ENCODE measurements at places on chromosomes 11 and 22.

DNA sequence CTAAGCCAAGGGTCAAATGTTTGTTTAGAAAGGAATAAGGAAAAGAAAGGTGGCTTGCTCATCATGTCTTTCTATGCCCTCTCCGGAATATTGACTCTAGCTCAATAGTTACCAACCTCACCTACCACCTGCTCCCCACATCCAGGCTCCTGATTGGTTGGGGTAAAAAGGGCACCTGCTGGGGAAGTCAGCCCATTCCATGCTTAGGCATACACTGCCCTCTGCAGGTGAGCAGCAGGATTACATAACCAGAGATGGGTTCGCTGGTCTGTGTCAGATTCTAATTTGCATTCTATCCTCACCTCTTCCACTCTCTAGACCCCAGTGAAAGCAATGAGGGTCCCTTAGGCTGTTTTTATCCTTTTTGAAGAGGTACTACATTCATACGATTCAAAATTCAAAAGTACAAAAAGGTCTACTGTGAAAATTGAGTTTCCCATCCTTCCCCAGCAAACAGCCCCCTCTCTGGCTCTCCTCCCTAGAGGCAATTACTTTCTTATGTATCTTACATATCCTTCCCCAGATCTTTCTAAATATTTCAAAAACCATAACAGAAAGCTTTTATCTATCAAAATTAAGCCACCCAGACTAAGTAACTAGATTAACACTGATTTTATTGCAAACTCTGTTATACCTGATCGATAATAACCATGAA is 98.0 kb upstream of the ASPHD2 start:
- peak; percentile 41 for DNase-seq

DNA sequence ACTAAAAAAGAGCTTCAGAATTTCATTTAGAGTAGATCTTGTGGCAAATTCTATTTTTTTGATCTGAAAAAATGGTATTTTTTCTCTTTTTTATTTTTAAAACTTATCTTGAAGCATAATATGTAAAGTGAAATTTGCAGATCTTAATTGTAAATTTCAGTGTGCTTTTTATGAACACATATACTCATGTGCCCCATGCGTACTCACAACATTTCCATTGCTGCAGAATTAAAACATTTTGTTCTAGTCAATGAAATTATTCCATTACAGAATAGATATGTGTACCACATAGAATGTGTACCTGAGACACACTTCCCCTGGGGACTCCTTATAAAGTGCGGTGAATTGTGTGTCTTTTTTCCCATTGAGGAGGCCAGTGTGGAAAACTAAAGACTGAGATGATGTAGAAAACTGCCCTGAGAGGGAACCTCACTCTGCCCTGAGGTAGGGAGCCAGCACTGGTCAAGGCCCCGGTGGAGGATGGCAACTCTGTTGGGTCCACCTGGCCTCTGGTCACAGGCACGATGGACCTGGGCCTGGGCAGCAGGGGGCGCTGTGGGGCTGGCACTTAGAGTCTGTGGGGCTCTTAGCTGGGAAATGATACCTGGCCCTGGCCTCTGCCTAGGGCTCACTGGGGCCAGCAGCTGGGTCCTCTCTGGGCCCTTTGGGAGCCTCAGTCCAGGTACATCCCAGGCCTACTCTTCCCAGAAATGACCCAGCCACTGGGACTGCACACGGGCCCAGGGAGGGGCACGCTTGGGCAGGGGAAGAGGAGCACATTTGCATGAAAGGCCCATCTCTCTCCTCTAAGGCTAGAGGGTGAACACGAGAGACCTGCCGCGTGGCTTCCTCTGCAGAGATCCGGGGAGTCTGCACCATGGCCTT is 77.9 kb upstream of the TOP3B start:
- DNase-seq: no peak

DNA sequence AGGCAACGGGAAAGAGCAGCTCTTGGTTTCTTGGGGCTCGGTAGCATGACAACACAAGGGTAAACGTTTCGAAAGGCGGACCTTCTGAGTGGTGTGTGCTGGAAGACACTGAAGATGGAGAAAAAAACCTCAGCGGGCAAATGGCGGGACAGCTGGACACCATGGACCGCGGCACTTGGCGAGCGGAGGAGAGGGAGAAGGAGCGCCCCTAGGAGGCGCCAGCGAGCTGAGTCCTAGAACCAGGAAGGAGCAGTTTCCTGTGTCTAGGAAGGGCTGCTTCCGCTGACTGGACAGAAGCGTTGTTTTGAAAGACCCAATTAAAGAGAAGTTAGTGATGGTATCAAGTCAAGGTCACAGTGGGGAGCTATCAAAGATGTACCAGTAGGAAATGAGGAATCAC is 44.0 kb upstream of the OPCML start:
- DNase-seq: no peak

DNA sequence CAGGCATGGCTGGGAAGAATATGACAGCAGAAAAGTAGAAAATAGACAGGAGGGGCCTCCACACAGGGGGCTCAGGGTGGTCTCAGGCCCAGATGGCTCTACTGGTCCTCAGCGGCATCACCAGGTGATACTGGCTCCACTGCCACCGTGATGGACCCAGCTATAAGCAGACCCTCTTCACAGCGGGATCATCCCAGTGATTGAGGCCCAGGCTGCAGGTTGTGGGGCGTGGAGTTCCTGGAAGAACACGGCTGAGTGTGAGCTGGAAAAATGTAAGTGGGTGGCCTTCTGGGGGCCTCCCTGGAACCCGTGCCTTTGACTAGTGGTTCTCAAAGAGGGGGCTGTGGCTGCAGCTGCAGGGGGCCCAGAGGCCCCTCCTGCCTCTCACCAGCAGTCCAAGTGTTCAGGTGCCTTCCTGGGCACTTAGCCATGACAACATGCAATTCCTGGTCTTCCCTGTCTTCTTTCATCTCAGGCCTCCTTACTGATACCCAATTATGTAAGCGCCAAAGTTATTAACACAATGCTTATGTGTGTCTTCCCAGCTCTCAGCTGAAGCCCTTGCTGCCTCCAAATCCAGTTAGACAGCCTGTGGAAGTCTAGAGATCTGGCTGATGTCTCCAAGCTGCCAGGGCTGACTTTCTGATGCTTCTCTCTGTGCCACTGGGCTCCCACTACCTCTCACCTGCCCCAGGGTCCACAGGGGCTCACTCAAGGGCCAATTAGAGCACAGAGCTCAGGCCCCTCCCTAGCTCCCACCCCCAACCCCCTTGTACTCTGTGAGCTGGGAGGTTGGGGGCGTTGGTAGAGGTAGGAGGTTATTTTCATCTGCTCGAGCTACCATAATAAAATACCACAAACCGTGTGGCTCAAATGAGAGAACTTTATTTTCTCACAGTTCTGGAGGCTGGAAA is 110.1 kb upstream of the LMO1 start:
- no peak for DNase-seq

- no peak for DNase-seq
Observed at GRCh38 chr22:26592421-26592891, 2.5 kb upstream of the TPST2 start.

GRCh38 chr11:28615542-28615941 is 507.4 kb downstream of the METTL15 start:
- DNase-seq: no peak

DNA sequence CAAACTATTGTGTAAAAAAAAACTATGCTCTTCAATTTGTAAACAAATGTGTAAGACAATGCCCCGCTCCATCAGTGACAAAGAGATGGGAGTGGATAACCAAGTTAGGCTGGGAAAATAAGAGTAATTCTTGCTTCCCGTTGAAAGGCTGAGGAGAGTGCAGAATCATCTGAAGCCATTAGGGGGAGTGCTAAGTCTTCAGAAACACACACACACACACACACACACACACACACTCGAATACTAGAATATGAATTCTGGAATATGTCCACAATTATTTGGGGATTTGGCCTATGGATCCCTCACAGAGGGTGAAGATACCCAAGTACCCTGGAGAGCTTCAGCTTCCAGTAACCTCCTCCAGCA is 27.8 kb upstream of the ROBO3 start:
- no peak for DNase-seq

DNA sequence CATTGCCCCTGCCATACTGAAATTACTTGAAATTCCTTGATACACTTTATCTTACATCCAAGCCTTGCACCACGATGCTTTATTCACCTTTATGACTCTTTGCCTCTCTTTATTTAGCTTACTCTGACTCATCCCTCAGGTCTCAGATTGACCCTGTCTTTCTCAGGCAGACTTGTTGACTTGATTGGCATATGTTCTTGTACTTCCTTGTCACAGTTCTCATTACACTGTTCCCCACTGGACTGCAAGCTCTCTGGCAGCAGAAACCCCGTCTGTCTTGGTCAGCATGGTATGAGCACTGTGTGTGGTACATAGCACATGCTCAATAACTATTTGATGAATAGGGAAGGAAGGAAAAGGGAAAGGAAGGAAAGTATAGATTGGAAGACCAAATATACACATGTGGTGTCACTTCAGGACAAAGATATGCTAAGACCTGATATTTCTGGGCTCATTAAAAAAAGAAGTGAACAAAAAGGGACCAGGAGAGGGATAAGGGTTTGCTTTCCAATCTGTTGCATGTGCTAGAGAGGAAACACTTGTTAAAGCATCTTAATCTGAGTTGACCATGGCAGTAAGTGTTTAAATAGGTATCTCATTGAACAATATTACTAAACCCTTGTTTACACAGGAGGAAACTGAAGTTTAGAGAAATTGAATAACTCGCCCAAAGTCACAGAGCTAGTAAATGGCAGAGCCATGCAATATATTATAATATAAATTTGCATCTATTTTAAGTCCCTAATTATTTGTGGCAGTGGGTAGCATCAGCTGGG is 7.2 kb downstream of the LYVE1 start:
- no peak for DNase-seq

DNA sequence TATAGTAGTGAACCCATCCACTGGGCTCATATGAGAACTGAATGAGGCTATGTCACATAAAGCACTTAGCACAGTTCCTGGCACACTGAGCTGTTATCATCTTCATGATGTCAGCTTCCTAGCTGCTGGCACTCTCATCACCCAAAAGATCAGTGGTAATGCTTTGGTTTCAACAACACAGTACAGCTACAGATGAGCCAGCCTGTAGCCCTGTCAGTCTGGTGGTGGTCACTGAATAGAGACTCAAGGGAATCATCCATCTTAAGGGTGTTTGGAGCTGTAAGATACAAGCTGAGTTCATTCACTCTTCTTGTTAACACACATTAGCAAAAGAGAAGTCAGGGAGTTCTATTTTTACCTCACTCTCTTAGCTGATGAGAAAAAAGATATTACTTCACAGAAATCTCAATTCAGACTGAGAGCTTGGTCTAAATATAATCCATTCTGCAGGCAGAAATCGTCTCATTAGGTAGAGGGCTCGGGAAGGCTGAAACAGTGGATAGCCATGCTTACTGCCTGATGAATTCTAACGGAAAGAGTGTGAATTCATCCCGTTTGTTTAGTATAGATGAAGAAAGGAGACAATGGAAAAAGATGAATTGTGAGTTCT is 6.3 kb upstream of the SLC1A2 start:
- DNase-seq: no peak

GRCh38 chr11:70466154-70466553 is 67.8 kb downstream of the CTTN start:
- DNase-seq: no peak

GRCh38 chr11:116511684-116512083 is 261.1 kb downstream of the BUD13 start:
- DNase-seq: no peak

DNA sequence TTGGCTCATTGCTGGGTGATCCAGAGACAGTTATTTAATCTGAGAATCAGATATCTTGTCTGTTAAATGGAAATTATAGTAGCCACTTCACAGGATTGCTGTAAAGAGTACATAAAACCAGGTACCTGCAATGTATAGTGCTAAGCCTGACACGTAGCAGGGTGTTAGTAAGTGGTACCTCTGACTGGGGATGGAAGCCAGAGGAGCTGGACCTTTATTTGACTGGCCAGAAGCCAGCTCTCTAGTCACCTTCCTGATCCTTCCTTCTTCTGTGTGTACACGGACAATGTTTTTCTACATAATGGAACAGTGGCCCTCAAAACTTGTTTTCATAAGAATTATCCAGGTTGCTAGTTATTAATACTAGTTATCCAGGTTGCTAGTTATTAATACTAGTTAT is 25.5 kb upstream of the EHF start:
- no peak for DNase-seq

GRCh38 chr22:46900549-46900948 is 138.1 kb downstream of the TBC1D22A start:
- no peak for DNase-seq

GRCh38 chr22:31038686-31039085 is 42.4 kb upstream of the SMTN start:
- no peak for DNase-seq

GRCh38 chr11:72760539-72761405 is 8.6 kb upstream of the ARAP1 start:
- DNase-seq: no peak

DNA sequence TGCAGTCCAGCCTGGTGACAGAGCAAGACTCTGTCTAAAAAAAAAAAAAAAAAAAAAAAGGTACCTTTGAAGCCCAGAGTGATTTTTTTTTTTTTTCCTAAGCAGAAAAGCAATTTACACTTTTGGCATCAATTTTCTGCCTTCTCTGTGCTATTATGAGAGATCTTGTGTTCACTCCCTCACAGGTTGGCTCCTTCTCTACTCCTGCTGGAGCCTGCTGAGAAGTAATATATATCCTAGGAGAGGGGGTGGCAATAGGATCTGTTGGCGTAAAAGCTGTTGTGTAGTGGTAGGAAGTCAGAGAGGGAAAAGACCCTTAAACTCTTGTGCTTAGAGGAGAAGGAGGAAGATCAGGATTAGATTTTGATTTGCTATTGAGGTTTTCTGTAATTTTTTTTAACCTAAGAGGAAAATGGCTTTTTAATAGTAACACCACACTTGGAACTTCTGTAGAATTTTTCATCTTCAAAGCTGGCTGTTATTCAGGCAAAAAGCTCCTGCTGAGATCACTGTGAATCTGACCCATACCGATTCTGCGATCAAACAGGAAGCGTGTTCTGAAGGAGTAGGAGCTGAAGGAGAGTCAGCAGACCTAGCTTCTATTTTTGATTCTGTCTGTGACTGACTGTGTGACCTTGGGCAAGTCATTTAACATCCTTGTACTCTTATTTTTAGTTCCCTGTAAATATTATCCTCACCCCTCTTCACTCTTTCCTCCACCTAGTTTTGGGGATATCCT is 77.7 kb downstream of the TRIM44 start:
- DNase-seq: no peak

DNA sequence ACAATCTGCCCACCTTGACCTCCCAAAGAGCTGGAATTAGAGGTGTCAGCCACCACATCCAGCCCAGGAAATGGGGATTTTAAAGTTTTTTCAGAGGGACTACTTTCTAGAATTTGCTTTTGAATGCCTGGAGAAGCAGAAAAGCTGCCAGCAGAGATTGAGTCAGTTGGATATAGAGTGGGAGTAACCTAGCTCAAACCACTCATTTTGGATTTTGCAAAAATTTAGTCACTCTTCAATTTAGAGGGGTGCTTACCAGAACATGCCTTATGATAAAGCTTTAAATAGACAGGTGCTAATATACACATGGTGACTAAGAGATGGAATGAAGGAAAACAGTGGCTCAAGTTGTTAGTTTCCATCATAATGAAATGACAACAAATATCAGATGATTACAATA is 26.5 kb upstream of the PSMA1 start:
- no peak for DNase-seq

- no peak for DNase-seq
Observed at GRCh38 chr22:35802885-35803284, 85.2 kb downstream of the APOL5 start.

GRCh38 chr22:43921370-43921769 is 2.2 kb upstream of the PNPLA3 start:
- no peak for DNase-seq

- DNase-seq: no peak
Observed at GRCh38 chr11:85756401-85757200, 54.3 kb downstream of the SYTL2 start.

- no peak for DNase-seq
Observed at GRCh38 chr22:20573833-20574615, 66.6 kb downstream of the MED15 start.

- no peak for DNase-seq
Observed at GRCh38 chr11:134760299-134760698, 348.3 kb upstream of the B3GAT1 start.
